Activated CD4-positive, CD25-positive, alpha-beta regulatory T cell treated with anti-CD3 and anti-CD28 coated beads, Interleukin-2, amount 50 U/mL, for 16 hours (primary cell): ENCODE measurements at places on chromosomes 4 and X.
A peak's percentile ranks its signal among the peaks of the same experiment; 100 is the strongest.

- DNase-seq: no peak
These were observed 48.0 kb downstream of the USP53 start for GRCh38 chr4:119260528-119260927.

GRCh38 chr4:110605077-110605476, 17.8 kb downstream of the PITX2 start:
- DNase-seq: no peak

DNA sequence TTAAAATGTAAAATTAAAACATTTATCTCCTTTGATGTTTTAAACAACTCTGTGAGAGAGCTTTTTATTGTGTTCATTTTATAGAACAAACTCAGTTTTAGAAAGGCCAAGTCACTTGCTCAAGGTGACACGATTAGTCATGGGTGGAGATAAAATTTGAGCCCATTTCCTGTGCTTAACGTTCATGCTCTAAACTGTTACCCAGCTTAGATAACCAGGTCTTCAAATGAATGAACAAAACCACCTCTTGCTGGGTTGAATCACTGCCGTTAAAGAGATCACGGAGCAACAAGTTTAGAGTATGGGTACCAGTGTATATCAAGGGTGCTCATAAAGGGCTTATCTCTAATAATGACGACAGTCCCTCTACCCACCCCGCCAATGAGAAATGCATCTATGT, 10.2 kb upstream of the CASK start:
- DNase-seq: no peak

DNA sequence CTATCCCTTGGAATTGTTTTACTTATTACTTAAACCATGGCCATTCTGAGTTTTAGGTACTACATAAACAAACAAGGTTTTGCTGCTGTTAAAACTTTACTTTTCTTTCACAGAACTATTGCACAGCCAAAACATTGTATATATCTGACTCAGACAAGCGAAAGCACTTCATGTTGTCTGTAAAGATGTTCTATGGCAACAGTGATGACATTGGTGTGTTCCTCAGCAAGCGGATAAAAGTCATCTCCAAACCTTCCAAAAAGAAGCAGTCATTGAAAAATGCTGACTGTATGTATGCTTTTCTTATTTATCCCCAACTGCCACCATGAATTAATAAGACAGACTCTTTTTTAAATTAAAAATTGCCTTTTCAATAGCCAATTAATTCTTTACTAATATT, 69.8 kb downstream of the CCKAR start:
- no peak for DNase-seq

GRCh38 chrX:154436374-154436982, 476 bp upstream of the GDI1 start:
- DNase-seq: peak; percentile 33

DNA sequence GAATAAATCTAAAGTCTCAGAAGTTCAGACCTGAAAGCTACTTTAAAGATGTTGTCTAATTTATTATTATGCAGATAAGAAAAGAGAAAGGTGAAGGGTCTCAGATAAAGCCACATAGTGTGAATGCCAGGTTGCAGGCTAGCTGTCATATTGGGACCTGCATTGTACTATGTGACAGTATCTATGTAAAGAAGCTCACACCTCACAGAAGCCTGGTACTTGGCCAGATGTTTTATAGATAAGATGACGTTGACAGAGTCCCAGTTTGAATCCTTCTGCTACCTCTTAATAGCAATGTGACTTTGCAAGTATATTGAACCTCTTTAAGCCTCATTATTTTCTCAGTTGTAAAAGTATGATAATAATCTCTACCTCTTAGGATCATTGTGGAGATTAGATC, 227.0 kb downstream of the SPRY1 start:
- no peak for DNase-seq
